ENCODE measurements at places on chromosomes 11 and 22.

GRCh38 chr11:128881221-128881620 lies 9.9 kb upstream of the KCNJ5 start:
- no peak for DNase-seq

DNA sequence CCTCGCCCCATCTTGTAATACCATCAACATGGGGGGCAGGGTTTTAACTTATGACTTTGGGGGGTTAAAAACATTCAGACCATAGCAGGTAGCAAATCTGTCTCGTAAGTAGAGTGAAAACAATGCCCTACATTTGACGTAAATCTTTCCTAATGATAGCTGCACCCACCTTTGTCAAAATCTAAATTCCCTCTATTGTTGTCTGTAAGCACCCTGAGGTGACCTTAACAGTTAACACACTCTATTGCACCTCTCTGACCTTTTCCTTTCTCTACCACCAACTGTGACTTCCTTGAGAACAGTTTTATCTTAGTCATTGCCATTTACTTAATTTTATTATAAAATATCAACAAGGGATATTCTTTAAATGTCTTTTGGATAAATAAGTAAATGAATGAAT lies 1024.9 kb upstream of the CNTN5 start:
- no peak for DNase-seq

DNA sequence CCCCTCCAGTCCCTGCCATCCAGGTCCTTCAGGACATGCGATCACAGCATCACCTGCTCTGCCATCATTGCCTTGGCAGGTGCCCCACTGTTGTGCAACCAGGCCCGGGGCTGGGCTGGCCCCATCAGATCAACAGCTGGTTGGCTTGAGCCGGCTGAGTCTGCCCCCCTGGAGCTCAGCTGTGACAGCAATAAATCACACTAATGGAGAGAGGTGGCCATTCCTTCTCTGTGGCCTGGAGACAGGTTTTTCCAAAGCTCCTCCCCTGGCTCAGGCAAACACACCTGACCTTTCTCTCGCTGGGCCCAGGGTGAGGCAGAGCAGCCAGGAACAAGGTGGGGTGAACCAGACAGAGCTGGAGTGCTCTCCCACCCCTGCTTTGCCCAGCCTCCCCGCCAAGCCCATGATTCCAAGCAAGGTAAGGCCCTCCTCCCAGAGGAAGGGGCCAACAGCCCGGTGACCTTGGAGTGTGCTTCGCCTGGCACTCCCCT lies 8.9 kb upstream of the FXYD2 start:
- no peak for DNase-seq

- DNase-seq = no peak
These were observed 71.3 kb downstream of the RAB30 start for GRCh38 chr11:83000381-83000780.

DNA sequence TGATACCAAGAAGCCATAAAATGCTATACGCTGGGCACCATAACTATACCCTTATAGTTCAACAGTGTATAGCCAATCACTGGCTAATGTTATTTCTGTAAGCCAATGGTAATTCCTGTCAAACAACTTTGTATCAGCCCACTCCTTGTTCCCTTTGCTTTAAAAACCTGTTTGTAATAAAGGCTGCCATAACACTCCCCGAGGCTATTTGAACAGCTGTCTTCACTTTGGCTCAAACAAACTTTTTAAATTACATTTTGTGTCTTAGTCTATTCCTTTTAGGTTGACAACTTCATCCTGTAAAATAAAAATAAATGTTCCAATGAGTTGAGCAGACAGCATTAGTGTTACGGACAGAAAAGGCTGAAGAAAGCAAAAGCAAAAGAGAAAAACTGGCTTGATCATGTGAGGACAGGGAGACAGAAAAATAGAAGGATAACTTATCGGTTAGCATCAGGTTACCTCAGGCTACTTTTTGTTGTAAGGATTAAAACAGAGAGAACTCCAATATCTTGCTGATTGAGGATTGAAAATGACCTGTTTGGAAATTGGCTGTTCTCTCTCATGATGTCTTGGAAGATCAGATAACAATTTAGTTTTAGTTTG lies 95.0 kb downstream of the AASDHPPT start:
- no peak for DNase-seq

GRCh38 chr11:20078846-20079245 lies 81.4 kb downstream of the DBX1 start:
- no peak for DNase-seq

GRCh38 chr22:46791201-46791731 lies 28.8 kb downstream of the TBC1D22A start:
- peak; percentile 82 for DNase-seq

DNA sequence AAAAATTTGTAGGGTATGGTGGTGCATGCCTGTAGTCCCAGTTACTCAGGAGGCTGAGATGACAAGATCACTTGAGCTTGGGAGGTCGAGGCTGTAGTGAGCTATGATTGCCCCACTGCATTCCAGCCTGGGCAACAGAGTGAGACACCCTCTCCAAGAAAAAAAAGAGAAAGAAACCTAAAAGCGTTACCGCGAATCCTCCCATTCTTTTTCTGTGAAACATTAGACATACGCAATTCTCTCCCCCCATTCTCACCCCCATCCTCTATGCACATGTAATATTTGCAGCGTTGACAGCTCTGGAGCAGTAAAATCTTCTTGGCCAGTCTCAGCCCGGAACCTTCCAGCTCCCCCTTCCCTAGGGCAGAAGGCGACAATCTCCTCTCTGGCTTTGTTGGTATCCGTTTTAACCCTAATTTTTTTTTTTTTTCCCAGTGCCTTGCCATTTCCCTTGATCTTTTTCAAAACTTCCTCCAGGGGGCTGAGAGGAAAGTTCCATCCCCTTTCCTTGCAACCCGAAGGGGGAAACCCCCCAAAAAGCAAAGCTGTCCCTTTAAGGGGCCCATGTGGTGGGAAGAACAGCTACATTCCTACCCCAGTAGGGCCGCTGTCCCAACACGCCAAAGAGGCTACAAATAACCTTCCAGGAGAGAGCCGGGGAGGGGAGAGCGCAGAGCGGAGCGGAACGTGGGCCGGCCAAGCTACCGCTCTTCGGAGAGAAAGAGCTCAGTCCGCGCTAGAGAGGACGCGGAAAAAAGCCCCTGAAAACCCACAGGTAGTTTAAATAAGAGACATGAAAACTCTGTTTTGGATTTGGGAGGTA lies 1.9 kb downstream of the LRP4 start:
- peak; percentile 86 for DNase-seq

DNA sequence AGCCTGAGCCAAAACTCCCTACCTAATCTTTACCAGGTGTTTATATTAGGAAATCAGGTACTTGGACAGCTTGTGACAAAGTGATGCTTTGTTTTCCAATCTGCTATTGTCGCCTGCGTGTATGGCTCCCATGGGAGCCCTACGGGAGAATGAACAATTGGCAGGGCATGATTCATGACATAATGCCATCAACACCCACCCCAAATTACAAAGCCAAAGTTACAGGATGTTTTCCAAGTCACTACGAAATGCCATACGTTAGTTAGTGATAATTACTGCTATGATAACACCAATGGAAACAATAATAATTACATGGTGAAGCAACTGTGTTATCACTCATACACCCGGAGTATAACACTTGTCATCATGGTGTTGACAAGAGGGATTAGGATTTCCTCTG lies 226.4 kb downstream of the FAM181B start:
- DNase-seq = no peak

DNA sequence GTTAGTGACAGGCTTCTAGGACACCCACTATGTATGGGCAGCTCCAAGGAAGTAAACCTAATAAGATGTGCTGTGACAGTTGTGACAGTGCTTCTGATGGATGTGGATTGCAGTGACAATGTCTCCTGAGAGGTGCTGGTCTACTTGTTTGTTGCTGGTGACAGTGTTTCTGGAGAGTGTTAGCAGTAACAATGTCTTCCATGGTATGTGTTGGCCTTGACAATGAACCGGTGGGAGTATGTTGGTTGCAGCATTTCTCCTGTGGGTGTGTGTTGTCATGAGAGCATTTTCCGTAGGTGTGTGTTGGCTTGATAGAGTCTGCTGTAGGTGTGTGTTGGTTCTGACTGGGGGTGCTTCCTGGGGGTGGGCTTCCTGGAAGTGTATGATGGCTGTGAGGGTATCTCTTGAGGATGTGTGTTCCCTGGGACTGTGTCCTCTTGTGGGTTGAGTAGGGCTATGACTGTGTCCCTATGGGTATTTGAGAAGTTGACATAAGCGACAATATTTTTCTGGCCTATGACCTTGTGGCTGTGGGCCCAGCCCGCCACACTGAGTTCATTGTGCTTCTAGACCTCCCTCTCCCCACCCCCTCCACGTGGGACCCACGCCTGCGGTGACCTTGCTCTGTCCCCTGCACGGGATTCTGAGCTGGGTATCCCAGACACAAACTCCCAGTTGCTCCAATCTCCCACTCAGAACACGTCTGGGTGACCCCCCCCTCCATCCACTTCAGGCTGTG lies 1.2 kb downstream of the DCHS1 start:
- DNase-seq = no peak
